ENCODE measurements at places on chromosomes 6 and 20. TPM values are rescaled to one million over a fixed set of nuclear protein-coding genes. Genes with fewer than 3 reads are reported as not detected.

Gene UBE2C
- 4.3 TPM for total RNA-seq

Gene CLDN20
- not detected for total RNA-seq

Gene GPLD1
- 0.14 TPM for total RNA-seq

Gene CYP24A1
- 0.28 TPM for total RNA-seq

Gene SLC22A1
- total RNA-seq = 0.92 TPM

Gene RSPO3
- total RNA-seq = 17.4 TPM

Gene C20orf202
- total RNA-seq = not detected

Gene HSPA1L
- 1.7 TPM for total RNA-seq

Gene DHX16
- 43.7 TPM for total RNA-seq

Gene TAP1
- total RNA-seq = 41.5 TPM

Gene DEFB124
- total RNA-seq = not detected

Gene CALHM4
- total RNA-seq = not detected

Gene RIMS4
- under 0.01 TPM for total RNA-seq

Gene DDO
- 1.3 TPM for total RNA-seq

Gene ZSCAN23
- total RNA-seq = 4.4 TPM

Gene TASP1
- 7.6 TPM for total RNA-seq
